ENCODE measurements at places on chromosomes 4 and X.

DNA sequence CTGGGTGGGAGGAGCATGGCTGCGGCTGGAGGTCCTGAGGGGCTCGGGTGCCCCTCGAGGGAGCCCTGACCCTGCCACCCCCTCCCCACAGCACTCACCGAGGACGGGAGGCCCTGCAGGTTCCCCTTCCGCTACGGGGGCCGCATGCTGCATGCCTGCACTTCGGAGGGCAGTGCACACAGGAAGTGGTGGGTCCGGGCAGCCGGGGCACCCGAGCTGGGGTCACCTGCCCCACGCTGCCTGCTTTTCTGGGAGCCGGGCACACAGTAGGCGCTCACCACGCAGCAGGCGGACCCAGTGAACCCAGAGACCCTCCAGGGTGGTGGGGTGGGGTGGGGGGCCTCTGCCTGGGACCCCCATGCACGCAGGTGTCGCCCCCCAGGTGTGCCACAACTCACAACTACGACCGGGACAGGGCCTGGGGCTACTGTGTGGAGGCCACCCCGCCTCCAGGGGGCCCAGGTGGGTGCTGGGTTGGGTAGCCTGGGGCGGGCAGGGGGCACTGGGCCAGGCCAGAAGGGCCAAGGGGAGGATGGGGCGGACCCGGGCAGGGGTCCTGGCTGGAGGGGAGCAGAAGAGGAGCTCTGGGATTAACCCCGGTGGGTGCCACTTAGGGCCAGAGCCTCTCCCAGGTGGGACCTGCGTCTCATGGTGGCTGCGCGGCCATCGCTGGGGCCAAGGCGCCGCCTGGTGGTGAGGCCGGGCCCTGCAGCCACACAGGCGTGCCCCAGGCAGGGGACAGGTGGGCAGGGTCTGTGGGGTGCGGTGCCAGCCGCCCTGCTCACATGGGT, 1.4 kb downstream of the HGFAC start:
- DNase-seq, result peak; percentile 74

GRCh38 chr4:17812125-17812524, 1.3 kb downstream of the NCAPG start:
- DNase-seq, result no peak

GRCh38 chr4:112735474-112735951, 98.6 kb downstream of the LARP7 start:
- DNase-seq, result peak; percentile 25

- DNase-seq, result no peak
These were observed 63.7 kb downstream of the SPCS3 start for GRCh38 chr4:176383273-176384077.

GRCh38 chr4:131609039-131609438, 1540.1 kb upstream of the PCDH10 start:
- DNase-seq, result no peak

DNA sequence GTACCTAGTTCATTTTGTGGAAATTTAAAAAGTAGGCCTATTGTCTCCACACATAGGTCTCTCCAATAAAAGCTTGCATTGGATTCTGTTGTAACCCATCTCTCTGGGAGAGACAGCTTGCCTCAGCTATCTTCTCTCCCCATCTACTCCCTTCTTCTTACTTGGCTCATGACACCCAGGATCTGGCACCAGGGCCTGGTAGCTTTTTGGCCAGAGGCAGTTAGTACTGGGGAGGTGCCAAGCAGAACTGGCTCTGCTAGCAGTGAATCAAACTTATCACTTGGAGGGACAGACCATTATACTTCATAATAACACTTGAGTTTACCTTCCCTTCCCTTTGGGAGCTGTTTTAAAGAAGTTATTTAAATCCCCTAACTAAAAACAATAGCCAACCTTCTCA, 31.8 kb downstream of the PLAC1 start:
- no peak for DNase-seq

GRCh38 chr4:123954220-123954619, 557.6 kb downstream of the SPRY1 start:
- DNase-seq, result no peak

DNA sequence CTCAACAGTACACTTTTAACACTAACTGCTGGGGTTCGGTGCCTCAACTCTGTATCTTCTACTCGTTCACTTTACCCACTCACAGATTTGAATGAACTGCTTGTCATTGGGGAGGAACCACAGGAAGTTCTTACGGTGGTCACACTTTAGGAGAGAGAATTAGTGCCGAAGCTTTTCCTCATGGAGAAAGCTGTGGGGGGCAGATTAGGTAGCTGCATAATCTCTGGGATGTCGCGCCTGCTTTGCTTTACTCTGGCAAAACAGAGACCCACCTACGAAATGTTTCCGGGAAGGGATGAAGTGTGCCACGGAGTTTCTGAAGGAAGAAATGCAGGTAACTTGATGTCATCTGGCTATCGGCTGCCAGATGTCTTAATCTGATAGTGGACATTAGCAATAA, 949.7 kb upstream of the TENM3 start:
- DNase-seq, result no peak

GRCh38 chrX:104679175-104679574, 113.2 kb downstream of the IL1RAPL2 start:
- DNase-seq, result no peak

- no peak for DNase-seq
These were observed 52.0 kb downstream of the CXorf58 start for GRCh38 chrX:23959781-23960180.

DNA sequence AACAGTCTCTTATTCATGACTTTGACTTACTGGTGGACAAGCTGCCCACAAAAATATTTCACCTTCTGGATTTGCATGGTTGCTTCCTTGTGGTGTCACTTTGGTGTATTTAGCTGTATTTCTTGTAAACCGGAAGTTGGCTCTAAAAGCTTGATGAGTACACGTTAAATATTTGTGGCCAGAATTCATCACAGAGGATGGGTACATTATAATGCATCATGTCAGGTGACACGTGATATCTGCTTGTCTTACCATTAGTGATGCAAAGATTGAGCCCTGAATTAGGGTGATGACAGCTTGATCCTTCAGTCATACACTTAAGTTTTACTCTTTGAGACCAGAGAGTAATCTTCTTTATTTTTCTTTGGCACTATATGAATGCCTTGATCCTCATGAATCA, 188.3 kb upstream of the RPS6KA3 start:
- DNase-seq, result no peak

DNA sequence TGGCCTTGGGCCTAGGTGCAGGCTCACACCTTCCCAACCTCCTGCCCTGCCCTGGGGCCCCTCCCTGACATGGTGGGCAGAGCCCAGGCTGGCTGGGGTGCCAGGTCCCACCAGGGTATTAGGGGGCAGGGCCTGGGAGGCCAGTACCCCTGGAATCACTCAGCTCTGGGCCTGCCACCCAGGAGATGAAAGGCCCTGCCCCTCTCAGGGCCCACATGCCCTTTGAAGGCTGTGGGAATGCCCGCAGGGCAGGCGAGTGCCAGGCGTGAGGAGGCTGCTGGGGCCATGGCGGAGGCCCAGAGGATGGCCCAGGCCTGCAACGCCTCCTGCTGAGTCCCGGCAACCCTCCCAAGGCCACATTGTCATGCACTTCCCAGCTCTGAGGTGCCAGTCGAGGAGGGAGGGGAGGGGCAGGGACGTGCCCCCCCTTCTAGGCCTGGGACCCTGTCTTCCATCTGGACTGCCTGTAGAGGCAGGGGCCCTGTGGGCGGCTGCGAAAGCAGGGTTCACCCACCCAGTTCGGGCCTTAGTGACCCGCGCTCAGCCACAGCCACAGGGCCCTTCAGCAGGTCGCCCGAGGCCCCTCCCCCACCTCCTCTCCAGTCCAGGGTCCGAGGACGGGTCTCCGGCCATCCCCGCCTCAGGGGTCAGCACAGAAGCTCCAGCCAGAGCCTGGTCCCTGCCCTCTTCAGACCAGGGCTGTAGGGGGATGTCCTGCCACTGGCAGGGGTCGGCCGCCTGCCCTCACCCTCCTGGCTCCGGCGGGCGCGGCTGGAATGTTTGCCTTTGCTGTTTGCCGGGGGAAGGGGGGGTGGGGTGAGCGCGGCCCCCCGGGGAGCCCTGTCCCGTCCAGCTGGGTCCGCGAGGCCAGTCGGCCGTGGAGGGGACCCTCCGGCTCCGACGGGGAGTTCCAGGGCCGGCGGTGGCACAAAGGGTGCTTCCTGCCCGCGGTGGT, 26.7 kb upstream of the FGFR3 start:
- DNase-seq, result no peak

DNA sequence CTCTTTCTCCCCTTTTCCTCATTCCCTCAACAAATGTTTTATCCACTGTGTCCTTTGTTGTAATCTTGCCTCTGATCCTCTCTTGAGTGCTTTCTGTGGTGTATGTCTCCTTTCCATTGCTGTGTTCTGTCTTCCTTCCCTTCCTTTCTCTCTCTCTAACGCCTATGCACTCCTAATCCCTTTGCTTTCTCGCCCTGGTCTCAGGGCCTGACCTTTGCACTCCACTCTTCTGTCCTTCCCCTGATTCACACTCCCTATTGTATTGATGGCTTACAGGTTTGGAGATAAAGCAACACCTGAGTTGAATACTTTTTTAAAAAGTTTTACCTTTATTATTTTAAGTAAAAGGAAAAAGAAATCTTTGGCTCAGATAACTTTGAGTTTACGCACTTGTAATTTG, 15.6 kb upstream of the SCOC start:
- DNase-seq, result no peak

DNA sequence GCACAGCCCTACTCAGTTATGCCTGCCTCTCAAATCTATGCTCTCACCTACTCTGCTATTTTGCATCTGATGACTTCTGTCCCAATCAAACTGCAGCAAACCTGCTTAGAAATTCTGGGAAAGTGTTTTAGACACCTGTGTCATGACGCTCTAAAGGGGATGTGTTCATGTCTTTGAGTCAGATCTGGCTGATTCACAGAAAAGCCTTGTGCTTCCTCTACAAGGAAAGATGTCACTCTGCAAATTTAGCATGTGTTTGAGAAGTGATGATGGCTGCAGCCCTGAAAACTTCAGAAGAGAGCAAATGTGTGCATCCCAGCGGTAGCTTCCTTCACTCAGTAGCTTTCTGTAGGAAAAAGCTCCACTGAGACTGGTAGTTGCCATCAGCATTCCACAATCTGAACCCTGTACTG, 235.4 kb downstream of the MGST2 start:
- DNase-seq, result no peak

DNA sequence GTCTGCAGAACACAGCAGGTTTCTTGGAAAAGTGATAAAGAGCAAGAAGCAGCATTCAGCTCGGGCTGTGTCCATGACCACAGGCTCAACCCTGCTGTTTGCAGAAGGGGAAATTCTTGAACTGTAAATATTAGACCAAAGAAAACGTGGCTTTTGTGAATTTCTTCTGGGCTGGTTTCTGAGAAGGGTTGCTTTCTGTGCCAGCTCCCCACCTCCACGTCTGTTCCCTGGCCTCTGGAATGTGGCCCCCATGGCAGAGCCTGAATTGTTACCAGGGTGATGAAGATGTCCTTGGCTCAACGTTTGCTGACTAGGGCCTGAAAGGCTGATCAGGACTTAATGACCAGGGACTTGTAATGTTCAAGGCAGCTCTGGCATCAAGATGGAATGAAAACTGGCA, 116.0 kb downstream of the CPEB2 start:
- DNase-seq, result no peak

GRCh38 chr4:95644417-95644816, 95.6 kb upstream of the UNC5C start:
- no peak for DNase-seq

DNA sequence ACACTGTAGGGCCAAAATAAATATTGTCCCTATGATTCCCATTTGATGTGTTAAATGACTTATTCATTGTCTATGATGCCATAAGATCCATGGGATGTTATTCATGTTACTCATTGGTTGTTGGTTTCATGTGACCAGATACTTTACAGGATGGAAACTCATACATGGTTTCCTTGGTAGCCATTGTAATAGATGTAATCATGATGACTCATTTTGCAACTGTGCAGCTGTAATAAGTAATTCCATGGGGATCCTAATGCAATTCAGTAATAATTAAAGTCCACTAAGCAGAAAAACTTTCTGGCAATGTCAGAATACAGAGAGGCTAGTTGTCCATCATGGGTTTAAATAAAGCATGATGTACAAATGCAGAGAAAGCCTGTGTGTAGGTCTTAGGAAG, 389.7 kb upstream of the NR3C2 start:
- DNase-seq, result no peak

- DNase-seq, result no peak
These were observed 2.4 kb upstream of the PLAC1 start for GRCh38 chrX:134660627-134661026.

DNA sequence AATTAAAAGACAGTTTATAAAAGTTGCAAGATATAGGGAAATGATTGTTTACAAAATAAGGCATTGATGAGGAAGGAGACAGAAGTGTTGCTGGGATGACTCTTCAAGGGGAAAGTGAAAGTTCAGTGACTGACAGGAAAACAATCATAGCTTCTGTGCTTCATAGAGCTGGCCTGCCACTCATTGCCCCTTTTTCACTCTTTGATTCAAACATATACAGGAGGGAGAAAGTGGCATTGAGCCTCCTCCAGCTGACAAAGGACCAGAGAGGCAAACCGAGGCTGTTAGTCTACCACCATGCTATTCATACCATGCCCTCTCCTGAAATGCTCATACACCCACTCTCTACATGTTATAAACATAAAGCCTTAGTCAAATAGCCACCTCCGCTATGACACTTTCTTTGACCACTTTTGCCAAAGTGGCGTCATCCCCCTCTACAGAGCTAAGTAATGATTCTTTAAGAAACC, 79.2 kb upstream of the ATOH1 start:
- DNase-seq, result no peak

- no peak for DNase-seq
These were observed 68.7 kb downstream of the APBB2 start for GRCh38 chr4:41145571-41146078.

DNA sequence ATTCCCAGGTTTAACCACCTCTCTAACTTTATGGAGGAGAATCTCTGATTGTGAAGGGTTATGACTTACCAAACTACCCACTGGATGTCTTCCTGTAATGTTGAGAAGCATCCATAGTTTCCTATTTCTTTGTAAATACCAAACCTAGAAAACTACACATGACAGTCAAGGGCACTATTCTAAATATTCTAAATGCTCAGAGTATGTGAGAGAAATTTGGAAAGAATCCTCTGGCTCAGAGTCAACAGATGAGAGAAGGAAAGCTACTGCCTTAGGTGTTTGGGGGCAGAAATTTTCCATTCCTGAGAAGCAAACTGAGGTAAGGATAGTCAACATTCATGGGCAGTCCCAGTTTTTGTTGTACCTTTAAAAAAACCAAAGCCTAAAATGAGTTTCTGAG, 155.8 kb downstream of the KCNIP4 start:
- DNase-seq, result no peak

- DNase-seq, result no peak
These were observed 5.5 kb upstream of the TMEM255A start for GRCh38 chrX:120316587-120317283.
